ENCODE measurements at places on chromosomes 4 and X.

DNA sequence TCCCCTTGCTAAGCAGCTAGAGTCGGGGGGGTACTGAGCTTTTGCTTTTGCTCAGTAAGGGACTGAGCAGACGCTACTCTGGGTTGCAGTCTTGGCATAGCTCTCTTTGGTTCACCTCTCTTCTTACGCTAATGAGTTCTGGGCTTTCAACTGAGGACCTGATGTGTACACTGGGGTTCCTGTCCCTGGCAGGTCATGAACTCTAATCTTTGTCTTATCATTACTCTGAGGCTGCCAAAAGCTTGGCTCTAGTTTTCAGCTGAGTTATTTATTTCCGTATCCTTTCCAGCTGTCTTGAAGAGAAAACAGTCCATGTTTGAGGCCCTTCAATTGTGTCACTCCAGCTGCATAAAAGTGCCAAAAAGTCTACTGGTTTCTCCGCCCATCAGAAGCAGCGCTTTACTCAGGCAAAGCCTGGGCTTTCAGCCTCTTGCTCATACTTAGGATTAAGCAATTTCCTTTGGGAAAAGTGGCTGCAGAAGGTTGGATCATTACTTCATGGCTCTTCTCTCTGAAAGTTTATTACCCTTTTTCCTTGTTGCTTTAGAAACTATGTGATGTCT is 121.0 kb upstream of the STOX2 start:
- no peak for DNase-seq

DNA sequence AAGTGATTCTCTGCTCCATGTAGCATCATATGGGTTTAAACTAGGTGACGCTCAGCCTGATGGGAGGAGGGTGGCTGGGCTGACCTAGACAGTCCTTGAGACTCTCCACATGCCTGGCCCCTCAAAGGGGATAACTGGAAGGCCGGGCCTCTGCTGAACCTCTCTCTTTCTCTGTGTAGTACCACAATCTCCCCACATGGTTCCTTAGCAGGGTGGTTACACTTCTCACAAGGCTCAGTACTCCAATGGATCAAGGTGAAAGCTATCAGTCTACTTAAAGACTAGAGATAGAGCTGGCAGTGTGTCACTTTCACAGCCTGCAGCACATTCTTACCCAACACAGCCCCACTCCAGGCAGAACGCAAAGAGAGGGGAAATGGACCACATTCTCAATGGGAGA is 80.4 kb downstream of the LDB2 start:
- no peak for DNase-seq

- no peak for DNase-seq
Observed at GRCh38 chr4:60822986-60823385, 377.1 kb upstream of the ADGRL3 start.

- no peak for DNase-seq
Observed at GRCh38 chr4:14659286-14659685, 343.0 kb upstream of the CPEB2 start.

- DNase-seq: no peak
Observed at GRCh38 chrX:78687586-78687985, 28.5 kb upstream of the RTL3 start.

DNA sequence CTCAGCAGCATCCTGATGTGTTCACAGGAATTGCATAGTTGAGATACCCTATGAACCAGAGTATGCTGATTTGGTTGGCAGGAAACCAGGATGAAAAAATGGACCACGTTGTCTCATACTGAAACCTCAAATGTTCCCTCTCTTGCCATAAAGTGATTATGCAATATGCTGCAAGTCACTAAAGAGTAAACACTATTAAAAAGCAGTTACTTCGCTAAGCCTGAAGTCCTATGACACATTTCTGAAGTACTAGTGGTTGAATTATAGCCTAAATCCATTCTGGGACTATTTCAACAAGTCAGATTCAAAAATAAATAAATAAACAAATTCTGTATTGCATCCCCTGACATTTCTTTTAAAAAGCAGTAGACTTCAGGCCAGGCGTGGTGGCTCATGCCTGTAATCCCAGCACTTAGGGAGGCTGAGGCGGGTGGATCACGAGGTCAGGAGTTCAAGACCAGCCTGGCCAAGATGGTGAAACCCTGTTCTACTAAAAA is 106.0 kb upstream of the NAP1L5 start:
- DNase-seq: no peak

DNA sequence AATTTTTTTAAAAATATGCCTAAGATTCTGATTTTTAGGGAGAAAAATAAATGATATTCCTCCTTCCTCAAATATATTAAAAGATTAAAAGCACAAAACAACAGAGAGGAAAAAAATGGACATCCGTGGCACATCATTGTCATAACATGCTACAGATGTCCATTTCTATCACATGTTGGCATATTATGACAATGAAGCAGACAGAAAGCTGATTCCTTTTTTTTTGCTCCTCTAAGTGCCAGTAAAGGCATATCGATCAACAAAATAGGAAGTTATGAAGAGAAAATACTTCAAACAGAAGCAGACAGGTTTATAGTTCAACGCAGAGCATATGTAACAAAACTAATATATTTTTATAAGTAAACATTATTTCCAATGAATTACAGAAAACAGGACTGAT is 11.2 kb downstream of the KLHL8 start:
- no peak for DNase-seq

DNA sequence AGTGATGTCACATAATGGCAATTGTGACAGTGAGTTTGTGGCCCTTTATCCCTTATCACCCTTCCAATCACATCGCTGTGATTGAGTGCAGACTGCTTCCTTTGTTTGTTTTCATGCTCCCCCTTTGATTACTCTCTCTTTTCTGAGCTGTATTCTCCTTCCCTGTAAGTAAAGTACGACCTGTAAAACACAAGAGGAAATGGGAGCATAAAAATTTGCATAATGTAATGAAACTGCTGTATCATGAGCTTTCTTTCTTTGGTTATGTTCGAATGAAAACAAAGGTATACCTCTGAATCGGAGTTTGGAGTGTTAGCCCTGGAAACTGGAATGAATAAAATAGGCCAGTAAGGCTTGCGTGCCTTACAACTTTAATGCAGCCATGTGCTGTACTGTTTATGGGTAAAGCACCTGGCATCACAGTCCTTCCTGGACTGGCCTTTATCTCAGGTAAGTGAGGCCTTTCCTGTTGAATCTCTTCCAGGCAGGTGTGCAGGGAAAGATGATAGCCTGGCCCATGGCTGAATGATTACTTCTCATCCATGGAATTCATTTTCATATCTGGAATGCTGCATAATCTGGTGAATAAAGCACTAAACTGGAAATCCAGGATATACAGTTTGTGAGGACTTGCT is 26.6 kb upstream of the HS3ST1 start:
- no peak for DNase-seq

All from GOT3 (cell line).